Caudate nucleus (tissue), 63 donors: ENCODE measurements at places on chromosomes 3 and 15.

GRCh38 chr3:25536521-25537391, 108.7 kb downstream of the RARB start:
- DNase-seq, result no peak

DNA sequence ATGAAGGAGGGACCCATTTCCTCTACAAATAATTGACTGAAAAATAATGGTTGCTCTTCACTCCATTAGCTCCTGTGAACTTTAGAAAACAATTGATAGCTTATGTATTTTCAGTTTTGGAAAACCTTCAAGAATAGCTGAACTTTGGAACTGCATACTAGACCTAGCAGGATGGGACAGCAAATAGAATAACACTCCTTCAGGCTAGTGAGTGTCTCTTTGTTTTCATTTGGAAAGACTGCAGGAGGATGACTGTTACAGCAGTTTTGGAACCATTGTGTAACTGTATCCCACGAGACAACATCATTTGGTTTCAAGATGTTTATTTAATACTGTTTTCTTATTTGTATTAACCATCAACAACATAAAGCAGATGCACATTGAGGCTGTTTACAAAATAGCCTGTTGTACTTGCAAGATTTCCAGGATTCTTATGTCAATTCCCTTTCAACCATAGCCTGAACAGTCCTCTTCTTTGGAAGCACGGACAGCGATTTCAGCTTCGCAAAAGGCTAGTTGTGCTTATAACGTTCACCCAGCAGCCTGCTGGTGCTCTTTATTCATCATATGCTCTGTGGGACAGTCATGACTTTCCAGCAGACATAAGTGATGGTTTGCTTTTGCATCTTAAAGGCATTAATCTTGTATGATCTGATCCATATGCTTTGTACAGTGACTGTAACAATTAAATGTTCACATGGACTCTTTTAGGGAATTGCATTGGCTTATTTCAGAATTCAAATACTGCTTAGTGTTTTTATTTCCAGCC, 335.5 kb downstream of the IL5RA start:
- no peak for DNase-seq

DNA sequence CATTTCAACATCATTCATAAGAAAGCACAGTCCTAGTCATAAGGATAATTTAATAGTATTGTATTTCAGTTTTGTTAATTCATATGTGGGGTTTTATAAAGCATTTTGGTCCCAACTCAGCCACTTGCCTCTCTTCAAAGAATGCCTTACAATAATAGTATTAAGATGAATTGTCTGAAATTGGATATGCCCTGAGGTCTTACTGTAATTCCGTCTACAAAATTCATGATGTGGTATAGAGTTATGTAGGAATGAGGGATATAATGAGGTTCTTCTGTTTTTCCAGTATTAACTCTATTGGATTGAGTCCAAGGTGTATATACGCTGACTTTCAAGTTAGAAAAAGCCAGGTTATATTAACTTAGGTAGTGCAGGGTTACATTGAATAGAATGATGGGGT, 177.0 kb downstream of the GOLIM4 start:
- DNase-seq, result no peak

- peak; percentile 2 for DNase-seq
These were observed 64.0 kb upstream of the CPOX start for GRCh38 chr3:98657457-98657856.

- DNase-seq, result no peak
These were observed 47.5 kb upstream of the SNRK start for GRCh38 chr3:43238801-43239200.

DNA sequence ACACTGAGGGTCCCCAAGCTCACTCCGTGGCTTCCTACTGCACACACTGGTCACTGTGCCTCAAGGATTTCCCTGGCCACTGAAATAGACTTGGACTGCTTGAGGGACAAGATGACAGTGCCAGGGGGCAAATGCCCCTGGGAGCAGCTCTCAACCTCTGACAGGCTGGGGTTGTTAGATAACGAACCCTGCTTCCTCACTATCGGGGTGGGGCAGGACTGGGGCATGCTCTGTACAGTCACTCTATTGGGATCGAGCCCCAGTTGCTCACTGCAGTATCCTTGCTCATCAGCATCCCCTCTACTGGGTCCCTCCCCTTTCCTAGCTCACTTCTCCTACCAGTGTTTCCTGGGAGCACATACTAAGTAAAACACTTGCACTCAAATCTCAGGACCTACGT, 610.8 kb downstream of the NTRK3 start:
- DNase-seq, result no peak

- DNase-seq, result no peak
These were observed 229.2 kb downstream of the ZNF621 start for GRCh38 chr3:40753951-40754350.

DNA sequence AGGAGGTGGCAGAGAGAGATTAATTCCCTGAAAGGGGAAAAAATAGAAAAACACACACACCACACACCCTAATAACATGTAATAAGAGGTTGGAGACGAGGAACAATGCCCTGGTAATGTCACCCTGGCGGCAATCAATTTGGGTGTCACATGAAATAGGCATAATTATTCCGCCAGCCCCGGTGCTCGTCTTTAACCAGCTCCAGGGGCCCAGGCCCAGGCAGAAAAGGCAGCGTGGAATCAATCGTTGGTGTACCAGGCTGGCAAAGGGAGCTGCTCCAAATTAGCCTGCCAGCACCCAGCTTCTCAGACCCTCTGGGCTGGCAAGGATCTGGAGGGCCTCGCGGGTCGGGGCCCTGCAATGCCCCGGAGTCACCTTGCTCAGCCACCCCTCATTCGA, 5.6 kb downstream of the LINGO1 start:
- DNase-seq, result no peak

GRCh38 chr3:144820726-144821125, 849.1 kb downstream of the DIPK2A start:
- no peak for DNase-seq

GRCh38 chr3:157606011-157606851, 103.0 kb upstream of the VEPH1 start:
- peak; percentile 20 for DNase-seq

DNA sequence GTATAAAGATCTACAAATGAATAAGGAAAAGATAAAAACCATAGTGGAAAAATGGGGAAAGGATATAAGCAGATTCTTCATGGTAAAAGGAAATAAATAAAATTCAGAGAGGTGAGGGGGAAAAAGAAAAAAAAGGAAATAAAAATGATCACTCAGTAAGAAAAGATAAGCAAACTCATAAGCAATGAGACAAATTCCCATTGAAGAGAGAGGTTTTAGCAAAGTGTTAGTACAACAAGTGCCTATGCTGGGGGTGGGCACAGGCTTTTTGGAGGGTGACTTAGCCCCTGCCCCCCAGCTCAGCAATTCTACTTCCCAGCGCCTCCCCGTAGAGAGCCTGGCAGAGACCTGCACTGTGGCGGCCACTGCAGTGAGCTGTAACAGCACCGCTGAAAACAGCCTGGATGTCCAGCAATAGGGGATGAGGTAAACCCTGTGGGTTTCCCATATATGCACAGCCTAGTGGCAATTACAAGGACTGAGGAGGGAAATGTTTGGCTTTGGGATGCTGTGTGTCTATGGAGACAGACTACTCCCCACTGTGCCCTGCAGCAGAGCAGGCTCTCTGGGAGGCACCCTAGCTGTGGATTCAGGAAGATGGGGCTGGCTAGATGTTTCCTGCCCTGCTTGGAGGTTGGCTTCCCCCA, 23.7 kb upstream of the SFMBT1 start:
- DNase-seq, result no peak

DNA sequence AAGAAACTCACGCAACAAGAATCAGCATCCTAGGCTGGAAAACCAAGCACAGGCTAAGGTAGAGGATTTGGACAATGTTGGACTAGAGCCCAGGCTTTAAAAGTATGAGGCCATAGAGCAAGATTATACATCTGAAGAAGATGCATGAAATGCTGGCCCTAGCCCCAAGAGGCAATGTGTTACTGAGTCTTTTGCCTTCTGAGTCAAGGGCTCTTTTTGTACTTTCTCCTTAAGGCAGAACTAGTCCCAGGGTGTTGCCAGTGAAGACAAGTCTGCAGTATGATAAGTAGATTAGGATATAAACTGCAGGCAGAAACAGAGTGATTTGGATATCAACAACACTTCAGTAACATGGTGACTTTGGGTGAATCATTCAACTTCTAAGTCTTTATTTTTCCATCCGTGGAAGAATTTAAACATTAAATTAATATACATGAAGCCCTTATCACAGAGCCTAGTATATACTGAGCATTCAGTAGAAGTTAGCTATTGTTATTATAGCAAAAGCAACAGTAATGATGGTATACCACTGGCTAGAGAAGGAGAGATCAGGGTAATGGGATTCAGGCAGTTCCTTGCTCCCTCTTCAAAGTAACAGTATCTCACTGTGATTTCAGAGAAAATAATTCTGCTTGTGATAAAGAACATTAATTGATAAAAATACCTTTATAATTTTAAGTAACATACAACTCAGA, 99.9 kb upstream of the MLF1 start:
- DNase-seq, result no peak

DNA sequence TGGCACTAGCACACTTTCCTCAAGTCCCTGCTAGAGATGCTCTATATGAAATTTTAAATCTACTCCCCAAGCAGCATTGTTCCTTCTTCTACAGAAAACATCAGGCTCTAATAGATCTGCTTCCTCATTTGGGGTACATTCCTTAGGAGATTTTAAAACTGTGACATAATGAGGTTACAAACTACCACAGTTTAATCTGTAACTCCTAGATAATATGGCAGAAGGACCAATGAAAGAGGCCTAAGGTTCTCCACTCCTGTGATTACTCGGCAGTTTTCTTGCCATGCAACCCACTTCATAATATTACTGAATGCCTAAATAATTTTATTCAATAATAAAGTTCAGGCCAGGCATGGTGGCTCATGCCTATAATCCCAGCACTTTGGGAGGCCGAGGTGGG, 16.1 kb downstream of the ZNF106 start:
- DNase-seq, result no peak

DNA sequence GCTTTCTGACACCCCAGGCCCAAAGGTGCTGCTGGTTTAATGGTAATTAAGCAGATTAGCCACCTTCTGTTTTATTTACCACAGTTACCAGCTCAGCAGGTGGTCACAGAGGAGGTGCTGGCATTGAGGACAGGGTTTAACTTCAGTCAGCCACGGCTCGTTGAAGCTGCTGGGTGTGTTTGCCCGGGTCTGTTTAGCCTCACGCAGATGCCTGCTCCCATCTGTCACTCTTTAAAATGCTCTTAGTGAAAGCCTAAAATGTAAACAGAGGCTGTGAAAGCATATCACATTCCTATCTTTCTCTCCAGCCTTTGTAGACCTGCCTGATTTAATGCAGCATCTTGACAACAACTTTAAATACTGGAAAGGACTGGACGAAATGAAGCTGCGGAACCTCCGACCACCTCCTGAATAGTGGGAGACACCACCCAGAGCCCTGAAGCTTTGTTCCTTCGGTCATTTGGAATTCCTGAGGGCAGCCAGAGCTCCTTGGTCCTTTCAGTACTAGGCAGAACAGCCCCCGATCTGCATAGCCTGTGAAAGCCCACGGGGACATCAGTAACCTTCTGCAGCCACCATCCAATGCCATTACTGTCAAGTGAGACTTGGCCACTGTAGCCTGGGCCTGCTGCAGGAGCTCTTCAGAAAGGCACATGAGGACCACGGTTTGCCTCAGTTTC, 156.0 kb downstream of the PDE8A start:
- no peak for DNase-seq

DNA sequence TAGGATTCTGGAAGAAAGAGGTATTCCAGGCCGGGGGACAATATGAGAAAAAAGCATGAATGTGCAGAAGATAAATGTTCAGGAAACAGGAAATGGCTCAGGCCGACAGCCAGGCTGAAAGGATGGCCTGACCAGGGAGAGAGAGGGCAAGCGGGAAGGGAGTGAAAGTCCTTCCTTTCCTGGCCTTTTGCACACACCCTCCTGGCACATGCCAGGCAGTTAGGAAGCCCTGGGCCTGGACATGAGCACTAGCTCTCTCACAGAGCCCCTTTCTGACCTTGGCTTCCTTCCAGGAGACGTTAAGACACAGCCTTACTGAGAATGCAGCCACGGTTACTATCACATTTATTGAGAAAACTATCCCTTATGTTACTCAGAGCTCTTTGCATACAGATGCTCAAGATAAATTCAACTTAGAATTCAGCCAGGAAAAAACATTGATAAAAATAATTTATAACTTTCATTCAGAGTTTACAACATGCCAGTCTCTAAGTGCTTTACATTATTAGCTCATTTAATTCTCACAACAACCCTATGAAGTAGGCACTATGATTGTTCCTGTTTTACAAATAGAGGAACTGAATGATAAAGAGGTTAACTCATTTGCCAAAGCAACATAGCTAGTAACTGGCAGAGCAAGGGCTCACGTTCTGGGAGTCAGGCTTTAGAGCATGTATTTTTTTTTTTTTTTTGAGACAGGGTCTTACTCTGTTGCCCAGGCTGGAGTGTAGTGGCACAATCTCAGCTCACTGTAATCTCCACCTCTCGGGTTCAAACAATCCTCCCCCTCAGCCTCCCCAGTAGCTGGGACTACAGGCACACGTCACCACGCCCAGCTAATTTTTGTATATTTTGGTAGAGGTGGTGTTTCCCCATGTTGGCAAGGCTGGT, 39.4 kb upstream of the SMAD3 start:
- DNase-seq, result no peak

DNA sequence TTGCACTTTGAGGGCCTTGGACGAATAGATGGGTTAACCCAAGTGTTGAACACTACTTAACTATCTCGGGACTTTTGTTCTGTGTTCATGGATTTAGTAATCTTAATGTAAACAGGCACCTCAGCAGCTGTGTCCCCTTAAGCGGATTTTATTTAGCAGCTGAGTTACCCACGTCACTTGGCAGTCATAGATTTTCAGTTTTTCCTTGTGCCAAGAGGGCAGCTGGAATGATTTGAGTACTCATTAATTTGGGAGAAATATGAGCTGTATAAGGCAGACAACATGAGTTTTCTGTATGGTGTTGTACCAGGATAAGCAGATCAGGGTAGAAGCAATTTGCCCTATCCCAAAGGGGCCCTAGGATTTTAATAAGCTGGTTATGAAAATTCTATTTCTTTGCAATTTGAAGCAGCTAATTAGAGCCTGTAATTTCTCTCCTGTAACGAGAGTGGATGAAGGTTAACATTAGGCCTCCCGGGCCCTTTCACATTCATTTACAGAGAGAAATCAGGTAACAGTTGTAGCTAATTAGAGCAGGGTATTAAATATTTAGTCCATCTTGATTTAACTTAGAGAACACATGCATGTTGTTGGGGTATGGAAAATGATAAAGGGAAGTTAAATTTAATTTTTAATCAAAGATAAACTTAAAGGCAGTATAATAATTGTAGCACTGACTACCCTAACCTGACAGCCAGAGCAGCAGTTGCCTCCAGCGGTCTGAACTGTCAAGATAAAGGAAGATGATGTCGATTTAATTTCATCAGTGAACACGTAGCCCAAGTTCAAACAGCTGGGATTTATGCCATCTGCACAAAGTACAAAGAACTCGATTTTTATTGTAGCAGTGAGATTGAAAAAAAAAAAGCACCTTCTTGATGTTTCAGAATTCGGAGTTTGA, 194.5 kb downstream of the LRTM1 start:
- DNase-seq, result no peak

DNA sequence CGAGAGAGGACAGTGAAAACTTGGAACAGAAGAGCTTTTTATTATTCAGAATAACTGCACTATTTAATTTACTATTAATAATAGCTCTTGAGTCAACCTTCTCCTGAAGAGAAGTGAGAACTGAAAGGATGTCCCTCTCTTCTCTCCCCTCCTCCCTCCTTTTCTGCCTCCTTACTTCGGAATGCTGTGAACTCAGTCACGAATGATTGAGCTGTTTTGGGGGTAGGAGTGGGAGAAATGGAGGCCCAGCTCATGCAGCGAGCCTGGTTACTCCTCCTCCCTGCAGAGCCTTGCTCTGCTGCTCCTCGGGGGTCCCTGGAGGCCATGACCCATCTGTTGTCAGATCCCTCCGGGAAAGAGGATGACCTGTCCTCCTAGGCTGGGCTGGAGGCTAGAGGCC, 20.3 kb upstream of the INSYN1 start:
- peak; percentile 42 for DNase-seq
